Renal cortical epithelial cell (primary cell): ENCODE measurements at places on chromosomes 5 and 9. TPM values are rescaled to one million over a fixed set of nuclear protein-coding genes. Genes with fewer than 3 reads are reported as not detected.

The ADAMTS16 gene
- 0.52 and 1.3 TPM in 2 replicates for total RNA-seq

The THG1L gene
- 18.1 and 20.0 TPM in 2 replicates for total RNA-seq

The PCDHA9 gene
- total RNA-seq = 0.99 TPM in 1 of 2 replicates, not detected in the other

The PTGES gene
- total RNA-seq = 3.2 and 42.7 TPM in 2 replicates

The ELOVL7 gene
- total RNA-seq = 17.5 and 27.3 TPM in 2 replicates

The SYK gene
- 7.9 and 11.8 TPM in 2 replicates for total RNA-seq

The OR1N1 gene
- total RNA-seq = not detected in 2 replicates

The ADGRD2 gene
- not detected in 2 replicates for total RNA-seq

The SLC31A1 gene
- 28.7 and 32.4 TPM in 2 replicates for total RNA-seq

The IFNB1 gene
- not detected in 2 replicates for total RNA-seq

The IL13 gene
- not detected in 2 replicates for total RNA-seq

The GPR21 gene
- 0.50 TPM in 1 of 2 replicates, not detected in the other for total RNA-seq

The NOXA1 gene
- total RNA-seq = 2.1 and 2.8 TPM in 2 replicates

The SLC1A3 gene
- total RNA-seq = 0.87 and 1.7 TPM in 2 replicates

The GTF3C4 gene
- 15.5 and 22.8 TPM in 2 replicates for total RNA-seq

The ZNF782 gene
- 4.5 and 5.0 TPM in 2 replicates for total RNA-seq

The FAM200C gene
- 2.6 and 4.3 TPM in 2 replicates for total RNA-seq

The QRFP gene
- total RNA-seq = not detected in 2 replicates

The EIF4E1B gene
- not detected in 2 replicates for total RNA-seq

The ARL14EPL gene
- total RNA-seq = 0.20 TPM in 1 of 2 replicates, not detected in the other

The ENTPD2 gene
- 0.17 and 0.35 TPM in 2 replicates for total RNA-seq

The STPG3 gene
- total RNA-seq = not detected in 2 replicates

The LCN15 gene
- not detected in 2 replicates for total RNA-seq

The ACOT12 gene
- total RNA-seq = 0.10 TPM in 1 of 2 replicates, not detected in the other

The BHMT2 gene
- 20.3 and 34.6 TPM in 2 replicates for total RNA-seq

The TMEM215 gene
- total RNA-seq = not detected in 2 replicates

The BTNL8 gene
- 0.35 TPM in 1 of 2 replicates, not detected in the other for total RNA-seq

The OMD gene
- total RNA-seq = not detected in 2 replicates

The CCDC171 gene
- 0.87 and 3.4 TPM in 2 replicates for total RNA-seq

The ANKRD20A1 gene
- 0.85 TPM in 1 of 2 replicates, not detected in the other for total RNA-seq

The CNTLN gene
- total RNA-seq = 6.1 and 9.5 TPM in 2 replicates

The SLC27A6 gene
- 0.10 TPM in 1 of 2 replicates, not detected in the other for total RNA-seq

The PCDHGA12 gene
- total RNA-seq = 0.52 and 1.7 TPM in 2 replicates

The TAL2 gene
- 0.30 TPM in 1 of 2 replicates, not detected in the other for total RNA-seq

The TMEM174 gene
- total RNA-seq = 0.15 TPM in 1 of 2 replicates, not detected in the other

The FCHSD1 gene
- 28.9 and 34.2 TPM in 2 replicates for total RNA-seq

The SLC36A2 gene
- 0.89 TPM in 1 of 2 replicates, not detected in the other for total RNA-seq

The TNC gene
- total RNA-seq = 215 and 425 TPM in 2 replicates

The OR1L4 gene
- total RNA-seq = not detected in 2 replicates

The MCIDAS gene
- total RNA-seq = 0.20 TPM in 1 of 2 replicates, not detected in the other

The IFNE gene
- 9.5 TPM in 1 of 2 replicates, not detected in the other for total RNA-seq

The PSAT1 gene
- 41.7 and 87.6 TPM in 2 replicates for total RNA-seq

The SHC3 gene
- 1.1 and 2.1 TPM in 2 replicates for total RNA-seq

The ZNF367 gene
- 1.3 and 8.7 TPM in 2 replicates for total RNA-seq

The IFNA2 gene
- not detected in 2 replicates for total RNA-seq

The GDNF gene
- total RNA-seq = 0.52 and 0.60 TPM in 2 replicates

The F2RL2 gene
- total RNA-seq = 0.17 and 0.99 TPM in 2 replicates

The C5orf58 gene
- total RNA-seq = not detected in 2 replicates
